ENCODE measurements at places on chromosomes 11 and 22.

- no peak for DNase-seq
Observed at GRCh38 chr11:115425816-115426215, 78.4 kb downstream of the CADM1 start.

GRCh38 chr11:14567064-14567651 is 47.0 kb upstream of the PSMA1 start:
- no peak for DNase-seq

- no peak for DNase-seq
Observed at GRCh38 chr11:3087821-3088800, 30.9 kb upstream of the CARS1 start.

- DNase-seq, result peak; percentile 74
Observed at GRCh38 chr11:61489833-61490721, 18.5 kb upstream of the LRRC10B start.

DNA sequence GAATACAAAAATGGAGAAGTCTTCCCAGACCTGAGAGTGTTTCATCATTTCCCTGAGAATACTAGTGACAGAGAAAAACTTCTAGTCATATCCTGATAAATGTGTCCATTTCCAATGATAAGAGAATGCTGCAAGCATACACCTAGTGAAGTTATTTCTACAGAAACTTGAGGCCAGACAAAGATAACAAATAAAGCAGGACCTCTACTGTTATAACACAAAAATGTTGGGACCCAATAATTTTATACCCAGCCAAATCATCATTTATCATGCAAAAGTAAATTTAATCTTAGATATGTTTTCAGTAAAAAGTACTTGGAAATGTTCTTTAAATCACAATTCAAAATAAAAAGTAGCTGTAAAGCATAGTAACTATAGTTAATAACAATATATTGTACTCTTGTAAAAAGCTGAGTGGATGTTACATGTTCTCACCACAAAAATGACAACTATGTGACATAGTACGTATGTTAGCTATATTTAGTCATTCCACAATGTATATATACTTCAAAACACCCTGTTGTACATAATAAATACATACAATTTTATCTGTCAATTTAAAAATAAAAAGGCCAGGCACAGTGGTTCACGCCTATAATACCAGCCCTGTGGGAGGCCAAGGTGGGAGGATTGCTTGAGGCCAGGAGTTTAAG is 12.6 kb downstream of the RRAS2 start:
- DNase-seq, result no peak

DNA sequence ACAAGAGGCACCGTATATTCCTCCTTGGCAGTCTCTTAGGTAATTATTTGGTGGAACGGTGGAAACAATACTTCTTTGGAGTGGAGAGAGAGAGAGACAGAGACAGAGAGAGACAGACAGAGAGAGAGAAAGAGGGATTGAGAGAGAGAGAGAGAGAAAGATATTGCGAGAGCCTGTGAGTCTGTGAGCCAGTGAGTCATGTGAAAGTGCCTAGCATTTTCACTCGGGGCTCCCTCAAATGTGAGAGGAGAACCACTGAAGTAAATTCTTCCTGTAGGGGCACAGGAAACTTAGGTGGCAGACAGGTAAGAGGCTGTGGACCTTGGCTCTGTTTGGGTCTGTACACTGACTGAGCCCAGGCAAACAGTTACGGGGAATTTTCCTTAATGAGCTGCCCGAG is 31.6 kb upstream of the SNX19 start:
- DNase-seq, result no peak

DNA sequence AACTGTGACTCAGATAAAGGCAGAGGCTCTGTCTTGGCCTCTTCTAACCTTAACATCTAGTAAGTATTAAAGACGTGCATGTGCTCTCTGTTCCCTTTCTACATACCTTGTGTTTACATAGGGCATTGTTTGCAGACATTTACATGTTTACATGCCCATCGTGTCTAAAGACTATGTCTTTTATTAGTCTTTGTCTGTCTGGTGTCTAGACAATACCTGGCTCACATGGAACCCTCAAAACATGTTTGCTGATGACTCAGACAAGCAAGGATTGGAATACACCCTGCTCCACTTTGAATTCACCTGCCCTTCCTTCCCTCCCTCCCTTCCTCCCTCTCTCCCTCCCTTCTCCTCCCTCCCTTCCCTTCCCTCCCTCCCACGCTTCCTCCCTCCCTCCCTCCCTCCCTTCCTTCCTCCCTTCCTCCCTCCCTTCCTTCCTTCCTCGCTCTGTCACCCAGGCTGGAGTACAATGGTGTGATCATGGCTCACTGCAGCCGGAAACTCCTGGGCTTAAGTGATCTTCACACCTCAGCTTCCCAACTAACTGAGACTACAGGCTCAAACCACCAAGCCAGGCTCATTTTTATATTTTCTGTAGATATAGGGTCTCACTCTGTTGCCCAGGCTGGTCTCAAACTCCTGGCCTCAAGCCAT is 23.7 kb upstream of the SORL1-AS1 start:
- no peak for DNase-seq

DNA sequence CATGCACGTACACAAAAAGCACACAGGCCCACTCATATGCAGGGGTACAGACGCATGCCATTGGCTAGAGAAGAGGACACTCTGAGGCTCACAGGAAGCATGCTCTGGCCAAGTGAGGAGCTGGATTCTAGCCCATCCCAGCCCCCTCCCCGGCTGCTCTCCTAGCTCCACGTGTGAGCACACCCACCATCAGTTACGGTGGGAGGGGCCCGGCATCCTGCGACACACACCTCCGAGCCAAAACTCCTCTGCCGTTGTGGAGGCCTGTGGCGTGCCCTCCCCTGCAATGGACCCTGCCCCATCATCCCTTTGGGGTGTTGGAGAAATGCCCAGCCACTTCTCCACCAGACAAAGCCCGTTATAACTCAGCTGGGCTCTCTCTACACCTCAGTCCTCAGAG is 15.1 kb upstream of the IGSF9B start:
- DNase-seq, result no peak

DNA sequence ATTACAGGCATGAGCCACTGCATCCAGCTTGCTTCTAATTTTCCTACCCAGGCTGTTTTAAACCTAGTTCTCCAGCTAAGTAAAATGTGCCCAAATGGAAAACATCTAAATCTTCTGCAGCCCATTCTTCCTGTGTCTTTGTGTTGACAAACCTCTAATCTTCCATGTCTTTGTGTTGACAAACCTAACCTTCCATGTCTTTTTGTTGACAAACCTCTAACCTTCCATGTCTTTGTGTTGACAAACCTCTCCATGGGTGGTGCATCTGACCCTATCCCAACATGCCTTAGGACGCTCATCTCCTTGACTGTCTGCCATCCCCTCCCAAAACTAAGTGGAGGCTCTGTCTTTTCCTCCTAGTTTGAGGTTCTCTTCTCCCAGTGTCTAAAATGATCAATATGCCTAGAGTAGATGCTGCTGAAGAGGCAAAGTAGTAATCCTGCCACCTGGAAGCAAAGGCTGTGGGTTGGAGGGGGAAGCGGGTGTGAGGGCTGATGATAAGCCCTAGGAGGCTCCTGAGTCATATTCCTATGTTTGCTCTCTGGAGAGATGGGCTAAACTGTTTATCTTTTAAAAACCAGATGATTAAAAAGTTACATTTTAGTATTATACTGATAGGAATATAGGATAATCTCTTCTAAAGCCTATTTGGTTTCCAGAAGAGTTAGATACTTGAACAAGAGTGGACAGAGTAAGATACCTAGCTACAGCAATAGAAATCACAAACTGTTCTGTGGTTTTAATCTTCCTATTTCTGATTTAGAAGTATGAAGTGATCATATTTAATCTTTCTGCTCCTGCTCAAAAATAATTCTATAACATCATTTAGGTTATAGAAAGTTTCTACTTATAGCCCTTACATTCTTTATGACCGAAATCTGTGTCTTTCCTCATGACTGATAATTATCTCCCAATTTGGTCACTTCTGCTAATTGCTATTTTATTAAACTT is 7.9 kb downstream of the FEN1 start:
- no peak for DNase-seq

DNA sequence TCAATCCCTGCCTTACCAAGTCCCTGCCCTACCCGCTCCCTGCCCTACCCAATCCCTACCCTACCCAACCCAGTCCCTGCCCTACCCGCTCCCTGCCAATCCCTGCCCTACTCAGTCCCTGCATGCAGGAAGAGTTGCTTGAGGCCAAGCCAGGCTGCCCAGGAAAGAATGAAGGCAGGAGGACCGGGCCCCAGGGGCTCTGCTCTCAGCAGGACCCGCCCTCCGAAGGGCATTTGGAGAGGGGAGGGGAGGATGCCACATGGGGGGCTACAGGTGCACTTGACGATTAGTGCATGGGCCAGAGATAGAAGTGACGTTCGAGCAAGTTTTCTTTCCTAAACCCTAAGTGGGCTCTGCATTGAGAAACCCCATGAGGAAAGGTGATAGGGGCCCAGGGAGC is 581.2 kb downstream of the TBC1D22A start:
- no peak for DNase-seq

DNA sequence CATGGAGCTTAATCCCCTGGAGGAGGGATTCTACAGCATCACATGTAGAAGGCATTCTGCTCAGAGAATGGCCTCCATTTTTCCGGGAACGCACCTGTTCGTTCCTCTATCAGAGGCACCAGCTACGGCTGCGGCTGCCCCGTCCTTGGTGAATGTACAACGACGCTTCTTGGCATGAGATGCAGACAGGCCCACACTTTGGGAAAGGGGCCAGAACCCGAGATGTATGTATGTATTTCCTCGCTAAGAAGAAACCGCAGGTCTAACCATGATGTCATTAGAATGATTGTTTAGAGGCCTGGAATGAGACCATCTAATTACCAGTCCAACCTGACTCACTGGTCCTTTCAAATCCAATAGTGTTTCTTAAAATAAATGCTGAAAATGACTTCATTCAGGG is 1293.4 kb downstream of the TBC1D22A start:
- DNase-seq, result no peak

- DNase-seq, result peak; percentile 24
Observed at GRCh38 chr22:46803031-46803880, 40.8 kb downstream of the TBC1D22A start.

DNA sequence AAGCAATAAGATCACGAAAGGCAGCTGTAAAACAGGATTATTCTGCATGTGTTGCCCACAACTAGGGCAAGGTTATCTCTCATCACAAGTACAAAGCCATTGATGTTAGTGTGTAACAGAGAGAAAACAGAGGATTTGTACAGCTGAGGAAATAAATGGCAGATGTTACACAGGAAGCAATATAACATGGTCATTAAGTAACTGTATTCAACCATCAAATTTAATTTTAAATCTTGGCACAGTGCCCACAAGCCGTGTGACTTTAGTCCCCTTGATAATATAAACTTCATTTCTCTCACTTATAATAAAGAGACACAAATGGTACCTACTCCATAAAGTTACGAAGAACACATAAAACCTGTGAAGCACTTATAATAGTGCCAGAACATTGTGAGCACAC is 17.3 kb downstream of the OR51E2 start:
- DNase-seq, result no peak

- no peak for DNase-seq
Observed at GRCh38 chr11:115528225-115528624, 24.0 kb upstream of the CADM1 start.

DNA sequence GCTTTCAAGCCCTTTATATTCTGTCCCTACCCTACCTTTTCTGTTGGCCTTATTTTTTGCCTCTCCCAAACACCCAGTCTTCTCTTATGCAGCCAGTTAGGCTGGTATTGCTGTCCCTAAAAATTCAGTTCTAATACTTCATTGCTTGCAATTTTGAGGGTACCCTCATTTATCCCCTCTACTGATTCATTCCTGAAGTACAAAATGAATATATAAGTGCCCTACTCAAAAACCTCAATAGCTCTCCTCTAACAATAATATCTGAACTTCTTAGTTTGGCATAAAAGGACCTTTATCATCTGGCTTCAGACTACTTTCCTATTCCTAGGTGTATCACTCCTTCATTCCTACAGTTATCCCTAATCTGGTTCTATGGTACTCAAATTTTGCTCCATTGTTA is 5.2 kb upstream of the EIF4G2 start:
- DNase-seq, result no peak

GRCh38 chr11:62242021-62242420 is at the start of gene SCGB1D2:
TSS of gene SCGB1D2 (plus strand) at chr11:62242239. CDS start at chr11:62242308, 69 bp downstream.
- no peak for DNase-seq

DNA sequence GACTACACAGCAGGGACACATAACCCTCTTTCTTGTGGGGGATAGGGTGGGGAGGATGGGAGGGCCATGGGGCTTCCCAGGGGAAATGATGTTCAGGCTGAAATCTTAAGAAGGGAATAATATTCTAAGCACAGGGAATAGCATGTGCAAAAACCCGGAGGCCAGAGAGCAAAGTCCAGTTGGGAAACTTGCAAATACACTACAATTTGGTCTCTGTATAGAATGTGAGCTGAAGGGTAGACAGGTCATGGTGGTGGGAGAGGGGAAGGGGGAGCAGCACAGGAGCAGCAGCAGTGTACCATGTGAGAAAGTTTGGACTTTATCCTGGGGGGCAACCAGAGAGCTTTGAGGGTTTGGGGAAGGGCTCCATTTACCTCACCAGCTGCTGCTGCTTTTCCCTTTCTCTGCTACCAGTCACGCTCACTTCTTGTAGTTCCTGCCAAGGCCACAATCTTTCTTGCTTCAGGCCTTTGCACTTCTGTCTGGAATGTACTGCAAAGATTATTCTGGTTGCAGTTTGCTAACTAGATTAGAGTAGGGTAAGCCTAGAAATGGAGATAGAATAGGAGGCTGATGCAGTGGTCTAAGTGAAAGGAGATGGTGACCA is 43.0 kb downstream of the KREMEN1 start:
- peak; percentile 50 for DNase-seq

- DNase-seq, result no peak
Observed at GRCh38 chr22:47172771-47173534, 410.5 kb downstream of the TBC1D22A start.

DNA sequence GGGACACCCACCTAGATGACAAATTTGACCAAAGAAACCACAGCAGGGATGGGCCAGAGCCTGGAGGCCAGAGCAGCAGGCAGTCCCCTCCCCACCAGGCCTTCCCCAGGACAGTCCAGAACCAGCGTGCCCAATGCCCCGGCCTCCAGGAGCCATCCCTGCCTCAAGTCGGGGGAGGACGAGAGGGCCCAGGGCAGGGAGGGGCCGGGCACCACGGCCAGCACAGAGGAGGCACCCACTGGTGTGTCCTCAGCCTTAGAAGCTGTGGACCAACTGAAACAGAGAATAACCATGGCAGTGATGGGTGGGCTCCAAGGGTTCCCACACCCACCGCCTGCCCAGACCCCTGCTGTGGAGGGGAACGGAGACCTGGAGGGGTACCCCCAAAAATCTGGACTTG is 28.3 kb upstream of the TCF20 start:
- no peak for DNase-seq
